ENCODE measurements at places on chromosomes 6 and 20. TPM values are rescaled to one million over a fixed set of nuclear protein-coding genes. Genes with fewer than 3 reads are reported as not detected.

Gene RHAG
- not detected for total RNA-seq

Gene MUCL3
- not detected for total RNA-seq

DNA sequence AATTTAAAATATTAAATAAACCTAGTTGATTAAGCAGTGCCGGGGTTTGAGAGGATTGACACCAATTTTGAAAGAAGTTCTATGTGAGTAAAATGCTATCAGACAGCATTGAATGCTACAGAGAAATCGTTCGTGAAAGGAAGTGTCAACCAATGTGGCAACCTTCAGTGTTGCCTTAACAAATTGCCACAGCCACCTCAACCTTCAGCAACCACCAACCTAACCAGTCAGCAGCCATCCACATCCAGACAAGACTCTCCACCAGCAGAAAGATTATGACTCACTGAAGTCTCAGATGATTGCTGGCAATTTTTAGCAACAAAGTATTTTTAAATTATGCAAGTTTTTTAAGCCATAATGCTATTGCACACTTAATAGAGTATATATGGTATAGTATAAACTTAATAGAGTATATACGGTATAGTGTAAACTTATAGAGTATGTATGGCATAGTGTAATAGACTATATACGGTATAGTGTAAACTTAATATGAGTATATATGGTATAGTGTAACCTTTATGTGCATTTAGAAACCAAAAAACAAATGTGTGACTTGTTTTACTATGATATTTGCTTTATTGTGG lies 65.3 kb upstream of the ID4 start:
- DNase-seq: peak; percentile 41

- DNase-seq: no peak
These were observed 658.8 kb upstream of the DEFB115 start for GRCh38 chr20:30598460-30599230.

- no peak for DNase-seq
These were observed 1.5 kb downstream of the ZBTB22 start for GRCh38 chr6:33315793-33316602.
